Activated CD4-positive, alpha-beta T cell treated with anti-CD3 and anti-CD28 coated beads, Interleukin-2, amount 10 ng/mL, durations not matched to agents 7 days and 5 days (primary cell): ENCODE measurements at places on chromosomes 4 and X.

GRCh38 chrX:1554469-1555210 is 17.7 kb upstream of the P2RY8 start:
- H3K36me3 ChIP-seq = peaks cover 31% of the 10 kb centered on the region
- H3K27ac ChIP-seq = peak overlapping the region; percentile 94
- peak overlapping the region; percentile 30 for H3K4me3 ChIP-seq
- H3K4me1 ChIP-seq = peaks cover 61% of the 10 kb centered on the region

- no peaks in the 10 kb centered on the region for H3K4me1 ChIP-seq
- H3K4me3 ChIP-seq = no peak overlapping the region
Observed at GRCh38 chr4:156195914-156196313, 242.2 kb upstream of the CTSO start.

- no peak overlapping the region for H3K4me3 ChIP-seq
- H3K4me1 ChIP-seq = no peaks in the 10 kb centered on the region
Observed at GRCh38 chrX:32894679-32895078, 316.7 kb downstream of the DMD start.

DNA sequence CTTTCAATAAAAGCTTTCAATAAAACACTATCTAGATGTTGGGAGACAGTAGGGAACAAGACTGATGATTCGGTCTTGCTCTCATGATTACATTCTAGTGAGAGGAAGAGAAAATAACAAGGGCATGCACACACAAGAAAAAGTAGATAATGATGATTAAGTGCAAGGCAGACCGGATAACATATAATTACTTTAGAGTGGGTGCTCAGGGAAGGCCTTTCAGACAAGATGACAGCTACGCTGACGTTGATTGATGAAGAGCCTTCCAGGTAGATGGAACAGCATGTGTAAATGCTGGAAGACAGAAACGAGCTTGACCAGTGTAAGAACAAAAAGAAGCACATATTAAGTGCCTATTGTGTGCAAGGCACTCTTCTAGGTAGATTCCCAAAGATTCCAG is 43.4 kb downstream of the TXK start:
- DNase-seq = no peak
- no peak overlapping the region for H3K27ac ChIP-seq
- H3K4me1 ChIP-seq = no peaks in the 10 kb centered on the region

DNA sequence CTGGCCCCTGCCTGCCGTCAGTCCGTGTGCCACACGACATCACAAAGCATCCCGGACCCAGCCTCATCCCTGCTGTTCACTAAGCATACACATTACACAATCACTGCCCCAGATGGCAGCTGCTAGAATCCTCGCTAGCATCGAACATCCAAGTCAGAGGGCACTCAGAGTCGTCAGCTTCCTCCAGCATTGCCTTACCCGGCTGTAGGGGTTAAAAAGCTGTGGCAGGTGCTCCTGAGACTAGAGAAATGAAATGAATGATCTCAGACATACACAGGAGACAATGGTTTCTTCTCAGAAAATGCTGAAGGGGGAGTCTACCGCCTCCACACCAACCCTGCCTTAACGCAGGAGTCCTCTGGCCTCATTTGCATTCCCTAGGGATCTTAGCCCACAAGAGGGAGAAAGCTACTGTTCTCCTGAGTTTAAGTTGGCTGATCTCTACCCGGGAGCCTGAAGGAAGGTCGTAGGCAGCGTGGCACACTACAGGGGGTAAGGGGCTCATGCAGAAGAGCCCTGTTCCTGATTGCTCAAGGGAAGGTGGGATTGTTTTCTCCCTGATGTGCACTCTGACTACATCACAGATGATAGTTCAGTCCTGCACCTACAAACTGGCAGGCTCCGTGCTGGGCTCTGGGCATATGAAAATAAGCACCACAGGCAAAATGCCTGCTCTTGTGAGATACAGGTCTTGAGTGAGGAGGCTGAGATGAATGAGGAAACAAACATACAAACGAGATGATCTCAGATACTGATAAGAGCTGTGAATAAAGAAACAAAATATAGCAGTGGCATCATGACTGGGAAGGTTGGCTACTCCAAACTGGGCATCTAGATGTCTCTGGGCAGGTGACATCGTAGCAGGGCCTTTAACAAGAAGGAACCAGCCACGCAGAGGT is 2.6 kb upstream of the KIAA0232 start:
- H3K4me1 ChIP-seq = peaks cover 46% of the 10 kb centered on the region
- no peak overlapping the region for H3K4me3 ChIP-seq
- no peak for DNase-seq

GRCh38 chr4:150070464-150071170 is 7.6 kb upstream of the DCLK2 start:
- peaks cover 22% of the 10 kb centered on the region for H3K27me3 ChIP-seq
- H3K4me3 ChIP-seq = no peak overlapping the region
- no peak overlapping the region for H3K27ac ChIP-seq

DNA sequence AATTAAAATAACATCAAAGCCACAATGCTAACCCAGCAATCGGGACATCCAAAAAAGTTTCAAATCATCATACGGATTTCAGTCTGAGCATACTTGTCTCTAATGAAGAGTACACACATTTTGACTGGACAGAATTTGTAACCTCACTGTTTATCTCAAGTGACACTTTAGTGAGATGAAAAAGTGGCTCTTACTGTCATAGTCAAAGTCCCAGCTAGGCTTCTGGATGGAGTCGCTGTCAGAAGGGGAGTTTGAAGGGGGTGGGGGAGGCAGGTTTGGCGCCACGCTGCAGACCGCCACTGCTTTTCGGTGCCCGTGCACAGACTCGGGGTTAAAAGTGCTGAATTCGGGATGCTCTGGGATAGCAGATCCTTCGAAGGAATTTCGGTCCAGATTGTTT is 41.0 kb upstream of the MTNR1A start:
- no peaks in the 10 kb centered on the region for H3K36me3 ChIP-seq
- H3K4me3 ChIP-seq = no peak overlapping the region
- DNase-seq = no peak
- H3K27me3 ChIP-seq = no peaks in the 10 kb centered on the region
- H3K27ac ChIP-seq = no peak overlapping the region

GRCh38 chr4:188332265-188332664 is 193.0 kb downstream of the TRIML1 start:
- H3K27ac ChIP-seq = no peak overlapping the region
- H3K36me3 ChIP-seq = no peaks in the 10 kb centered on the region
- no peak overlapping the region for H3K4me3 ChIP-seq
- no peaks in the 10 kb centered on the region for H3K27me3 ChIP-seq

DNA sequence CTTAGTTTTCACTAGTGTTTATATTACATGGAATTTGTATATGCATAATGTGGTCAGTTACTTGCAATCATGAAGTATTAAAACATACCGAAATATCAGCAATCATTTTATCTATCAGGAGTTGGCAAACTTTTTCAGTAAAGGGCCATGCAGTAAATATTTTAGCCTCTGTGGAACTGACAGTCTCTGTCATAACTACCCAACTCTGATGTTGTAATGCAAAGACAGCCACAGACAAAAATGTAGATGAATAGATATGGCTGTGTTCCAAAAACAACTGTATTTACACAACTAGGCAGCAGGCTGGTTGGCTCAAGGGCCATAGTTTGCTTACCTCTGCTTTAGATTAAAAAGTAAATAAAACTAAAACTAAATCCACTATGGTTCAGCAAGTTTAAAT is 200.2 kb downstream of the HS3ST1 start:
- H3K27me3 ChIP-seq = no peaks in the 10 kb centered on the region
- no peaks in the 10 kb centered on the region for H3K36me3 ChIP-seq
- no peak overlapping the region for H3K4me3 ChIP-seq
- no peak overlapping the region for H3K27ac ChIP-seq

GRCh38 chrX:123601437-123601836 is 131.4 kb downstream of the THOC2 start:
- DNase-seq = no peak
- H3K36me3 ChIP-seq = peaks cover 29% of the 10 kb centered on the region
- no peaks in the 10 kb centered on the region for H3K27me3 ChIP-seq

DNA sequence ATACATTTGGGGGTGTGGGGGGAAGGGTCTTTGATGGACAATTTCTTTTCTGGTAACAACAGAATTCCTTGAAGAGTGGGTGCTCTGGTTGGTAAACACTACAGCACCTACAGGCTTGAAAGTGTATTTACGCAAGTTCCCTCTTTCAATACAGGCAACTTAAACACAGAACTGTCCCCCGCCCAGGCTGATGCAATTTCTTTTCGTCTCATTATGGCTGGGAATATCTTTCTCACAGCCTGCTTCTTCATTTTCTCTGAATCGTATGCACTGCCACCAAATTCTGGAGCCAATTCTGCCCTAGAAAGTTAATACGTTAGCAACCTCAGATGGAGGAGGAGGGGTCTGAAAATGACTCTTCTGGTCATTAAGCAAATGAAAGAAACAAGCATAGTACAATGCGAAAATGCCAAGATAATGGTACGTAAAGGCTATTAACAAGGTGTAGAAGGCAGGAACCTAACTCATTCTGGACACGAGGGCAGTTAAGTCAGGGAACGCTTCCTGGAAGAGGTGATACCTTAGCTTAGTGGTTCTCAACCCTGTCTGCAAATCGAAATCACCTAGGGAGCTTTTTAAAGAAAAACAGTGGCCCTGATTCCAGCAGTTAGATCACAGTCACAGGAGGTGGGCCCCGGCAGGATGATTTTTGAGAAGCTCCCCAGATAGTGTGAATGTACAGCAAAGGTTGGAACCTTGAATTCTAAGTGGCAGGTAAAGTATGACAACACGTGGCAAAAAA is 1.0 kb downstream of the AGA start:
- peaks cover 32% of the 10 kb centered on the region for H3K4me1 ChIP-seq
- H3K27me3 ChIP-seq = no peaks in the 10 kb centered on the region

DNA sequence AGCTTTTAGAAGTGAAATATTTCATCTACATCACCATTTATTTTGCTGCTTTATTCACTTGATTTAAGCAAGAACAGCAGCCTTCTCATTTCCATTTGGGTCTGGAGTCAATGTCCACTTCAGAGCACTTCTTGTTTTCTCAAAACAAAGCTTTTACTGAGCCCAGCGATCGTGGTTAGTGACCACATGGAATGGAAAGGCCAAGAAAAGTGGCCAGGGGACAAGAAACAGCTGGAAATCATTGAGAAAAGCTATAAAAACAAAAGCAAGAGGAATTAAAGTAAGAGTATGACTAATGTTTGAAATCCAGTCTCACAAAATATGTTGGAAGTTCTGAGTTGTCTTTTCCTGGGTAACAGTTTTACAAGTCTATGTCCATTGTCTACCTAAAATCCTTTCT is 328.4 kb upstream of the INTU start:
- no peaks in the 10 kb centered on the region for H3K36me3 ChIP-seq
- DNase-seq = no peak
- no peak overlapping the region for H3K4me3 ChIP-seq
- H3K27me3 ChIP-seq = no peaks in the 10 kb centered on the region
- H3K27ac ChIP-seq = no peak overlapping the region

- no peaks in the 10 kb centered on the region for H3K4me1 ChIP-seq
- no peaks in the 10 kb centered on the region for H3K36me3 ChIP-seq
- no peak for DNase-seq
Observed at GRCh38 chr4:129822701-129823100, 726.7 kb downstream of the C4orf33 start.

DNA sequence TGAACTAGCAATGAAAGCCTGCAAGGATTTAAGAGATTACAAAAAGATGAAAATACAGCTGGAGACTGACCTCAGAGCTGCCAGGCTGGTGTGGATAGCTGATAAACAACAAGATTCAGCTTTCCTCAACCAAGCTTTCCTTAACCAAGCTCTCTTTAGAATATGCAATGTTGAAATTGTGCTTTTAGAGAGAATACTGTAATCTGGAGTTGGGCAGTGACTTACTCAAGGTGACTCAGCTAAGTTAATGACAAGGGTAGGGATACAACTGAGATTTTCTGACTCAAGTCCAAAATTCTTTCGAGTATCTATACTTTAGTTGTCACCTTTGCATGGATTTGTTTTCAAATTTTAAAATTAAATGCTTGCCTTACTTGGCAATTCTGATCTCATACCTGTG is 98.0 kb downstream of the AMMECR1 start:
- DNase-seq = no peak
- H3K4me3 ChIP-seq = no peak overlapping the region
- H3K27me3 ChIP-seq = no peaks in the 10 kb centered on the region
- H3K27ac ChIP-seq = no peak overlapping the region

DNA sequence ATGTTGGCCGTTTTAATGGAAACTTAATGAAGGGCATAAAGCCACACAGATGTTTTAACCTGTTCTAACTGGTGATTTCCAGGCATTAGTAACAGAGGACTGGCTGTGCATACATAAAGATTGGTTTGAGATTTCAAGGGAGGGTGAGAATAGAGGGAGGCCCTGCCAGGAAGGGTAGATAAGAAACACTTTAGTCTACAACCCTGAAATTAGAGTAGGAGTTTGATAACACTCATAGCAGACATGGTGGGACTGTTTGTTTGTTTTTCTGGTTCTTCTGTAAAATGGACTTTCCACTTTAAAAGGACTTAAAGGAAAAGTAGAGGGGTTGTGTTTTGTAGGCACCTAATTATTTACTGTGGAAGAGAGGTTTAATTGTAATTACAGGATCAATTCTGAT is 16.2 kb downstream of the SLC4A4 start:
- no peak overlapping the region for H3K27ac ChIP-seq
- no peak for DNase-seq
- H3K36me3 ChIP-seq = no peaks in the 10 kb centered on the region

DNA sequence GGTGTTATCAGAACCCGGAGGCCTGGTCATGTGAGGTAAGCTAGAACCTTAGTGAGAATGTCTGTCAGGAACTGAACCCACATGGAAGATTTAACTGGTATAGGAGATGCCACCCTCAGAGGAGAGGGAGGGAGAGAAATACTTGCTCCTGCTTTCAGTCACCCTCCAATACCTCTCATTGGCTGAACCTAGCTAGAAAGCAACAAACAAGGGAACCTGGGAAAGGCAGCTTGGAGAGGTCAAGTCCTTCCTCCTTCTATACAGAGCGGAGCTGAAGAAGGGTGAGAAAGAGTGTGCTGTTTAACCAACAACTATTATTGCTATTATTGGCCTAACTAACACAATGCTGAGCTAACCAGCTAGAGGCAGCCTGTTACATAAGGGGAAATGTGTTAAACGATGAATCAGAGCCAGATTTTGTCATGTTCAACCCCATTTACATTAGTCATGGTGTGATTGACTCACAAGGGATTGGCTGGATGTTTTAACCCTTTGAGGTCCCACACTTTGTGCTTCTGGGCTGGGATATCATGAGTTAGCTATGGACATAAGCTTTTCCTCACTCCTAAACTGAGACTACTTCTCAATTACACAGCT is 96.5 kb upstream of the ESX1 start:
- DNase-seq = no peak
- no peak overlapping the region for H3K27ac ChIP-seq
- H3K36me3 ChIP-seq = no peaks in the 10 kb centered on the region
- H3K27me3 ChIP-seq = peaks cover 7% of the 10 kb centered on the region
- no peaks in the 10 kb centered on the region for H3K4me1 ChIP-seq

- H3K4me3 ChIP-seq = no peak overlapping the region
- H3K27me3 ChIP-seq = peaks cover 2% of the 10 kb centered on the region
- H3K36me3 ChIP-seq = no peaks in the 10 kb centered on the region
- no peaks in the 10 kb centered on the region for H3K4me1 ChIP-seq
Observed at GRCh38 chrX:1075741-1076140, 136.7 kb downstream of the CRLF2 start.

- no peaks in the 10 kb centered on the region for H3K4me1 ChIP-seq
- H3K4me3 ChIP-seq = no peak overlapping the region
- H3K27me3 ChIP-seq = peaks cover 8% of the 10 kb centered on the region
- H3K27ac ChIP-seq = no peak overlapping the region
- DNase-seq = no peak
Observed at GRCh38 chrX:77493677-77494553, 46.7 kb downstream of the FGF16 start.
